ENCODE measurements at places on chromosomes 7 and 10. TPM values are rescaled to one million over a fixed set of nuclear protein-coding genes. Genes with fewer than 3 reads are reported as not detected.

Gene SPDYE16
- total RNA-seq: not detected

Gene RAMP3
- total RNA-seq: 182 TPM

Gene NPTX2
- total RNA-seq: 4.1 TPM

Gene IRF5
- total RNA-seq: 52.5 TPM

Gene ADARB2
- 0.76 TPM for total RNA-seq

GRCh38 chr10:44972874-44973306, 5.7 kb downstream of the DEPP1 start:
- no peak for DNase-seq

DNA sequence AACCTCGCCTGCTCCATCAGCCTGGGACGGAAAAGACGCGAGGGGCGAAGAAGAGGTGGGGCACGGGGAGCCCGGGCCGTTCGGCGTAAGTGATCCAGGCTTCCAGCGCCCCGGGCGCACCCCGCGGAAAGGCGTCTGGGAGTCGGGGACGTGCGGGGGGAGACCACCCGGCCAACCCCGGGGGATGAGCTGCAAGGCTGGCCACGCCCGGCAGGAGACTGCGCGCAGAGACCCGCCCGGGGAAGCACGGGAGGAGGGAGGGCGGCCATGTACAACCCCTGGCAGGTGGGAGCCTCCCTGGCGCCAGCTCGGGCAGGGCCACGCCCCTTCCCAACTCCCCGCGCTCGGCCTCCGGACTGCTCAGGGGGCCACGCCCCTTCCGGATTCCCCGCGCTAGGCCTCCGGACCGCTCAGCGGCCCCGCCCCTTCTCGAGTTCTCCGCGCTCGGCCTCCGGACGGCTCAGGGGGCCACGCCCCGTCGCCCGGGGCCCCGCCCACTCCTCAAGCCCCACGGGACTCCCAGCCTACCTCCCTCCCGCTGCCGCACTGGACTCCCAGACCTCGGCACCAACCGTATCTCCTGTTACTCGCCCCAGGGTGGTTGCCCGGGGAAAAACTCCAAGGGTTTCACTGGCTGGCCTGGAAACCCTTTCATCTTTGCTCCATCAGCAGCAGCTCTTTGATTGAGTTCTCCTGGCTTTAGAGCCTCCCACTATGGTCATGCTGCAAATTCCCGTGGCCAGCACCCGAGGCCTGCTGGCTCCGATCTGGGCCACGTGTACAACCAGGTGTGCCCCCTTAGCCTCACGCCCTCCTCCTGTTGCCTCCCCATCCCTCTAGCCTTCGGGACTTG, 284.4 kb downstream of the ZEB1 start:
- DNase-seq: peak; percentile 97

GRCh38 chr7:17333221-17333620, 34.8 kb downstream of the AHR start:
- no peak for DNase-seq

- no peak for DNase-seq
Observed at GRCh38 chr10:25815236-25815635, 118.8 kb upstream of the MYO3A start.

DNA sequence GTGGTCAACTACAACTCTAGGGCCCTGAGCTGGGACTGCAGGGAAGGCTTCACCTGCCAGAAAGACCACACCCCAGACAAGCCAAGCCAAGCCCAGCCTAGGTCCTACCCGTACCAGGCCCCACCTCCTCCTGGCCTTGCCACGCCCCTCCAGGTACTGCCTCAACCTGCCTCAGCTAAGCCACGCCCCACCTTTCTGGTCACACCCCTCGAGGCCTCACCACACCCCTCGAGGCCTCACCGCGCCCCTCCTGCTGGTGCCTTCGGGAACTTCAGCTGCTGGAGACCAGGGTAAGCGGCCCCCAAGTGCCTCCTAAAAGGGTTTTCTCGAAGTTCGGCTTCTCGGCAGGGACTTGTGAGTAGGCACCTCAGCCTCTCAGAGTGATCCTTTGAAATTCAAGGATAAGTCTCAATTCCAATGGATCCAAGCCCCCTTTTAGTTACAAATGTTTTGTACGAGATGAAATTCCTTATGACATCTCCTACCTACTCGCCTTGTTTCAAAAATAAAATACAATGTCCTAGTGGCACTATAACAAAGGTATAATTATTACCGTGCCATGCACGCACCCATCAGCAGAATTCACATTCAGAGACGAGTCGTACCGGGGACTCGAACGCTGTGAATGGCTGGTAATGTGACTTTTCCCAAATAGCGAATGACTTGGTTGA, 171.2 kb downstream of the ARHGAP21 start:
- no peak for DNase-seq

All from uterus (tissue), 4 donors.